ENCODE measurements at places on chromosomes 1 and 21.
A peak's percentile ranks its signal among the peaks of the same experiment; 100 is the strongest.

DNA sequence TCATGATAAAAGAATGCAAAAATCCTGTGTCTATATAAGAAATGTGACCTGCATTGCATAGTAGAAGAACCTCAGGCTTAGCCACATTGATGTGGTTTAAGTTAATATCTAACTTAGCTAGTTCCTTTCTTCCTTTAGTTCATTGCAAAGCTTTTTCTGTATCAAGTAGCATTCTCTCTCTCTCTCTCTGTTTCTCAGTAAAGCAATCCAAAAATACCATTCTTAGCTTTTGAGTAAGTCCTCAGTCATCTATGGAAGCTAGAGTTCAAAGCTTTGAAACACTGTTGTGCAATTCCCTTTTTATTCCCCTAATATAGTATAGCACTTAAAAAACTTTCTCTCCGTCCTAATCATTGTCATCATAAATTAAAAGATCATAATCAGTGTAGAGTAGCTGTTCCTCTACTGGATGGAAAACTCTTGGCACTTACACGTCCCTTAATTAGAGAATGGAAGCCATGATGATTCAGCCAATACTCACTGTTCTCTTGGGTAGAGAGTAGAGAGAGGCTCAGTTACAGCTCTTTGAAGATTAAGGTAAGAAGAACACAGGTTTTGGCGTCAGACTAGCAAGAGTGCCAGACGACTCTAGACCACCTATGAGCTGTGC lies 350.3 kb upstream of the LYPLAL1 start:
- no peak for DNase-seq

DNA sequence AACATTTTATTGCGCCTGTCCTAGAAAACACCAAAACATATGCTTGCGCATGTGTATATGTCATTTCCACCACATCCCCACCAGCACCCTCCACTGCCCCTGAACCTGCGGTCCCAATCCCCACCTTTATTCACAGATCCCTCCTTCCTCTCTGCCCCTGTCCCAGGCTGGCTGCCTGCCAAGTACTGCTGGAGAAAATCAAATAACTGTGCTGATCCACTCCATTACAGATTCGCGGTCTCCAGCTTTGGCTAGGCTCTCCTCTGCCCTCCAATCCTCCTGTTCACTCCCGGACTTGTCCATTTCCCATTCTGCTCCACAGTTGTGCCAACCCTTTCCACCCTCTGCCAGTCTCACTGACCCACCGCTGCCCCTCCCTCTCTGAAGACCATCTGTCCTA lies 59.3 kb upstream of the GJB5 start:
- DNase-seq, result no peak

GRCh38 chr1:80021891-80022290 lies 1015.4 kb upstream of the ADGRL4 start:
- DNase-seq, result no peak

GRCh38 chr1:81664341-81664740 lies 136.4 kb upstream of the ADGRL2 start:
- no peak for DNase-seq

- DNase-seq, result peak; percentile 37
Observed at GRCh38 chr1:78091215-78091813, 45.5 kb downstream of the GIPC2 start.
